ENCODE measurements at places on chromosomes 2 and 18.

- peak; percentile 90 for DNase-seq
Observed at GRCh38 chr2:192151853-192152252, 42.9 kb downstream of the TMEFF2 start.

DNA sequence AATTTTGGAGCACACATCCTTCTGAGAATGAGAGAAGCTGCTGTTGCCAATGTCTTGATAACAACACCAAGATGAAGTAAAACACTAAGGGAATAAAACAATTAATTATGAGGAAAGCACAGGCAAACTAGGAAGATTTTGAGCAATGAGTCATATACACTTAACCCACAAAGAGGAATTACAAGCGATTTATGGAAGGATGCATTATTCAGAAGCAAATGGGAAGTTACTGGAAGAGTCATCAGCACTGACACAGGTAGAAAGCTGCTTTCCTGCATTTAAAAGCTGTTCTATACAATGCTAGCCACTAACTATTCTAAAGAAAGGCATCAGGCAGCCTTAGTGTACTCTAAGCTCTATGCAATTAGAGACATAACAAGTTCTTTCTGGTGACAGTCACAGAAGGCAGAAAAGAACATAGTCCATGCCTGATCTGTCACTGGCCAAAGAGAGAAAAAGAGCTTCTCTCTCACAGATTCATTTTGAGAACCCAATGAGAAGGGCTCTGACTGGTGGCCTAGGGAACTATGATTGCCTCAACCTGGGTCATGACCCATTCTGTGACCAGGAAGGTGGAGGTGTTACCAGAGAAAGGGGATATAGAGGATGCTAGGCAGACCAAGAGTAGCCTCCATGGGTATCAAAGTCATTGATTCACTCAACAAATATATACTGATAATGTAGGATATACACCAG lies 45.4 kb downstream of the M1AP start:
- DNase-seq: peak; percentile 62

DNA sequence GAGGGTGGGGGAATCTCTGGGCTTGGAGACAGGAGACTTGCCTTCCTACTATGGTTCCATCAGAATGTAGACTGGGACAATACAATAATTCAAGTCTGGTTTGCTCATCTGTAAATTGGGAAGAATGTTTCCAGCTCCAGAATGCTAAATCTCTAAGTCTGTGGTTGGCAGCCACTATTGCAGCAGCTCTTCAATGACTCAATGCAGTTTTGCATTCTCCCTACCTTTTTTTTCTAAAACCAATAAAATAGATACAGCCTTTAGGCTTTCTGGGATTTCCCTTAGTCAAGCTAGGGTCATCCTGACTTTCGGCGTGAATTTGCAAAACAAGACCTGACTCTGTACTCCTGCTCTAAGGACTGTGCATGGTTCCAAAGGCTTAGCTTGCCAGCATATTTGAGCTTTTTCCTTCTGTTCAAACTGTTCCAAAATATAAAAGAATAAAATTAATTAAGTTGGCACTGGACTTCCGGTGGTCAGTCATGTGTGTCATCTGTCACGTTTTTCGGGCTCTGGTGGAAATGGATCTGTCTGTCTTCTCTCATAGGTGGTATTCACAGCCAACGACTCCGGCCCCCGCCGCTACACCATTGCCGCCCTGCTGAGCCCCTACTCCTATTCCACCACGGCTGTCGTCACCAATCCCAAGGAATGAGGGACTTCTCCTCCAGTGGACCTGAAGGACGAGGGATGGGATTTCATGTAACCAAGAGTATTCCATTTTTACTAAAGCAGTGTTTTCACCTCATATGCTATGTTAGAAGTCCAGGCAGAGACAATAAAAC lies 6.5 kb downstream of the TTR start:
- peak; percentile 34 for DNase-seq

DNA sequence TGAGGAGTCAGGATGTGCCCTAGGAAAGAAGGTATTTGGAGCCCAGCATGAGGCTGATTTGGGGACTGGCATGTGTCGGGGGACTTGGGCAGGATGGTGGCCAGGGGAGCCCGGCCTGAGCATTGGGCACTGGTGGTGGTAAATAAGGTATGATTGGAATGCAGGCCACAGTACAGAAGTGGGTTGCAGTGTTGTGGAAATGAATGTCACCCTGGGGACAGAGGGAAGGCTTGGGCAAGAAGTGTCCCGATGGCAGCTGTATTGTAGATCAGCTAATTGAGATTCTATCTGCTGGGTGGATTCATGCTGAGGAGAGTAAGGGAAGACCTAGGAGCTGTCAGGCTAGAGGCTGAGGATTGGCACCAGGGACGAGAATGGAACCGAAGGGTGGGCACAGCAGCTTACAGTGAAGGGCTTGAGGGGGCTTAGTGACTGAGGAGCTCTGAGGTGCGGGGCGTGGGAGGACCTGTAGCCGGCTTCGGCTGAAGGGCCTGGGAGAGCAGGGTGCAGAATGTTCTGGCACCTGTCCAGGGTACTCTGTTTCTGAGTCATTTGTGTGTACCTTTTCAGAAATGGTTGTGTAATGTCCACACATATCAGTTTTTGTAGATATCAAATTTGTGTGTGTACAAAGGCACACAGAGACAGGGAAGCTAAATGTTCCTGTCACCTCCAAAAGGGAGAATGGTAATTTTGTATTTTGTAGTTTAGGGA lies 170.2 kb downstream of the PRKCE start:
- peak; percentile 43 for DNase-seq

DNA sequence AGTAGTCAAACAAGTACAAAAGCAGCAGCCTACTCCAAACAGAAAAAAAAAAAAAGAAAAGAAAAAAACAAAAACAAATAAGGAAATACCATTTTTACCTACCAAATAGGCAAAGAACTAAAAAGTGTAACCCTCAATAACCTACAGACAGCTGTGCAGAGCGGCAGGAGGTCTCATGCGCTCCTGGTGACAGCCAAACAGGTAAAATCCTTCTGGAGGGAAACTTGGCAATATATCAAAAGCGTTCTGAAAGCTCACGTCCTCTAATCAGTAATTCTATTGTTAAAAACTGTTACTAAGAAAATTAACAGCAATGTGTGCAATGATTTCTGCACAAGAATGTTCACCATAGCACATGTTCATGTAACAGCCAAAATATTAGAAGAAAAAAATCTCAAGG lies 105.6 kb downstream of the AFF3 start:
- DNase-seq: no peak

- DNase-seq: peak; percentile 41
Observed at GRCh38 chr18:44568986-44569385, 111.7 kb upstream of the SETBP1 start.

- peak; percentile 33 for DNase-seq
Observed at GRCh38 chr2:189409647-189410046, 31.6 kb upstream of the WDR75 start.

- peak; percentile 71 for DNase-seq
Observed at GRCh38 chr2:84904717-84905174, 710 bp upstream of the TMSB10 start.

- no peak for DNase-seq
Observed at GRCh38 chr2:162972383-162972782, 133.8 kb upstream of the KCNH7 start.

DNA sequence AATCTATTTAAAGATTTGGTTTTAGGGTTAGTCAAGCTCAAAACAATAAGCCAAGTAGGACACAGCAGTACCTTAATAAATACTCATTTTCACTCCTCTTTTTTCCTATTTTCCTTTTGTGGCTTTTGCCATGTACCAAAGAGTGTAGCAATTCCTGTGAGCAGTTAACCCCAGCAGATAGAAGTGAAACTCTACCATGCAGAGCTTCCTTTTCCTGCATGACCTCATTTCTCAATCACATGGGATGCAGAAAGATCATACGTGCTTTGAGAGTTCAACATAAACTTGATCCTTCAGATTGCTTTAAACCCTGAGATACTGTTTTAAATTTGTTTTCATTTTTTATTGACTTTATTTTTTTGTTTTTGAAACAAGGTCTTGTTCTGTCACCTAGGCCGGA lies 99.1 kb upstream of the ARHGAP15 start:
- no peak for DNase-seq

DNA sequence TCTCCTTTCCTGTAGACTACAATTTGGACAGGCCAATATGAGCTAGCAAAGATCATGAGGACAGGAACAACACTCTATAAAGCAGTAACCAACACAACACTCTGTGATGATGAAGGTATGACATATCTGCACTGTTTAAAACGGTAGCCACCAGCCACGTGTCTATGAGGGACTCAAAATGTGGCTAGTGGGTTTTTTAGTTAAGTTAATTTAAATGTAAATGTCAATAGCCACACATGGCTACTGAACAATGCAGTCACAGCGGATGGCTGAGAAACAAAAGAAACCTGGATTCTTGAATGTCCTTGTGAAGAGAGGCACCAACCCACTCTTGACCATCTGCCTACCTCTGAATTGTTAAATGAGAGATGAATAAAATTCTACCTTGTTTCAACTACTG lies 33.9 kb downstream of the FANCL start:
- no peak for DNase-seq

- DNase-seq: peak; percentile 67
Observed at GRCh38 chr2:23042216-23042906, 342.6 kb upstream of the KLHL29 start.

- DNase-seq: peak; percentile 5
Observed at GRCh38 chr2:27322301-27322765, 564 bp downstream of the MPV17 start.

All from fibroblast of upper back skin (primary cell).